ENCODE measurements at places on chromosomes 5 and 9. TPM values are rescaled to one million over a fixed set of nuclear protein-coding genes. Genes with fewer than 3 reads are reported as not detected.

DNA sequence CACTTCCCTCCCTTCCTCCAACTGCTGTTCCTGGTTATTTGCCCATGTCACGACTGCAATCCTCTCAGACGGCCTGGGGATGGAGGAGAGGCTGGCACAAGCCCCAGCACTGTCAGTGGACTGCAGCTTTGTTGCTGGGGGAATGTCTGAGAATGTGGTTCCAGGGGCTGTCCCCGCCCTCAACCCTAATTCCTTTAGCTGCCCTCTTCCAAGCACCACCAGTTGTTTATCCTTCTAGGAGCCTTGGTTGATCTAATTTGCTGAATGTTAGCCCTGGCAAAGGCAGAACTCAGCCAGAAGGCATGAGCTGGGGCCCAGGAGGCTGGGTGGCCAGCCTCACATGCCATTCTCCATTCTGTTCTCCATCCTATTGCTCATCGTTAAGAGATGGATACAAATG, 51.6 kb downstream of the ADAM19 start:
- DNase-seq = no peak

The ADAMTS12 gene
- 4.1 TPM for total RNA-seq

DNA sequence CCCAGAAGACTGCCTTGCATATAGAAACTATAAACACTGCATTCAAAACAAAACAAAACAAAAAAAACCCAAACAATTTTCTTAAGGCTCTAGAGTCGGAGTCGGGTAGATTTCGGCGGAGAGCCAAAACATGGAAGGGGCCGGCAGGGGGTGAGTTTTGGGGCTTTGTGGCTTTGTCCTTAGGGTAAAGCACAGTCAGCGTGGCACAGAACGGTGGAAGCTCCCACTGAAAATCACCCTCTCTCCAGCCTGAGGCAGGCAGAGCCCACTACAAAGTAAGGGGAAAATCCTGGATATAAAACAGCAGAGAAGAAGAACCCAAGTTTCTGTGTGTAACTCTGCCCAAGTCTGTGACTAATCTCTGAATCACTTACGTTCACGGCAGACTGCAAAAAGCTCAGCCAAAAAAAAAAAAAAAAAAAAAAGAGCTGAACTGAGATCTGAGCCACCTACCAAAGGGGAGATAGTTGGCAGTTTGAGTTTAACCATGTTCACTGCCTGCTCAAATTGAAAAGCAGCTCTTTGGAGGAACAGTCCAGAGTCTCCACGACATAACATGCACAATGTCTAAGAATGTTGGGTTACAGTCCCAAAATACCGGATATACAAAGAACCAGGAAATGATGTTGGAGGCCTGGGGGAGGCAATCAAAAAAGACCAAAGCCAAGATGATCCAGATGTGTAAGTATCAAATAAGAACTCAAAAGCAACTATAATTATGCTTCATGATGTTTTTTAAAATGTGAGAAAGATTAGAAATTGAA, 26.6 kb upstream of the OR2K2 start:
- peak; percentile 87 for DNase-seq

The SLC4A9 gene
- total RNA-seq = not detected

The PCDHA13 gene
- not detected for total RNA-seq

The GAS1 gene
- total RNA-seq = 6.1 TPM

- DNase-seq = no peak
These were observed 13.4 kb upstream of the LTC4S start for GRCh38 chr5:179780362-179780761.

The ANKRD31 gene
- total RNA-seq = 0.21 TPM

DNA sequence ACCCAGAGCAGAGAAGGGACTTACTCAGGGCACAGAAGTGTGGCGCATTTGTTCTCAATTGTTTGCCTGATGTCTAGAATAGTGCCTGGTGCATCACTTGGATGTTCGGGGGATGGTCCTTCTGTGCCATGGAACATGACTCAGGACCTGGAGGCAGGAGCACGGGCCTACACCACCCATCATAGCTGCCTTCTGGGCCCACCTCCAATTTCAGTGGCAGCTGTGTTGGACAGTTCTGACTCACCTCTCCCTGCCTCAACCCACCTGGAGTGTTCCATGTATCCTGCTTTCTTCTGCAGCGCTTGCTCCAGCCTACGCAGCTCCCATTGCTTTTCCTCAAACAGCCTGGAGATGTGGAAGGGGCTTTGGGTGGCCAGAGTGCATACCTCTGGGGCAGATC, 12.5 kb upstream of the CXCL14 start:
- DNase-seq = no peak

- DNase-seq = no peak
These were observed 48.3 kb upstream of the UBAC1 start for GRCh38 chr9:136009516-136009915.

GRCh38 chr5:100423330-100423729, 111.8 kb upstream of the FAM174A start:
- no peak for DNase-seq

- DNase-seq = no peak
These were observed 87.7 kb downstream of the GALNT10 start for GRCh38 chr5:154278186-154278585.

The GRIA1 gene
- total RNA-seq = not detected

- no peak for DNase-seq
These were observed 43.6 kb downstream of the CCDC192 start for GRCh38 chr5:127746756-127747155.

The AMBP gene
- not detected for total RNA-seq

GRCh38 chr5:117161718-117162335, 587.2 kb upstream of the SEMA6A start:
- DNase-seq = no peak

The CDK5RAP2 gene
- 41.9 TPM for total RNA-seq

- no peak for DNase-seq
These were observed 629 bp downstream of the CCNH start for GRCh38 chr5:87411973-87412629.

DNA sequence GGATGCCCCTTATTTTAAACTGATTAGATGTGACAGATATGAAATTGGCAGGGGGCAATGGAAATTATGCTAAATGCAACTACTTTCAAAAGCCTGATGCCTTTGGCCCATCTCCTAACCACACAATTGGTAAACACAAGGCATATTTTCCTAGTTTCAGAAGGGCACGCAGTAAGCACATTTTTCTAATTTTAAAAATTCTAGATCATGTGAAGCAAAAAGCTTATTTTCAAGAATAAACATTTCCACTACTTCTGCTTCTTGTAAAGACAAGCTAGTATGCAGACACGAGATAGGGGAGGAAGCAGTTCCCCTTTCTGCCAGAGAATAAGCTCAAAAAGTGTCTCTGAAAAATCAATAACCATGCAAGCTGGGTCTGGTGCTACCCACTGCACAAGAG, 67.7 kb downstream of the ABCA1 start:
- no peak for DNase-seq

The FSTL4 gene
- total RNA-seq = not detected

The WHRN gene
- total RNA-seq = 8.1 TPM

DNA sequence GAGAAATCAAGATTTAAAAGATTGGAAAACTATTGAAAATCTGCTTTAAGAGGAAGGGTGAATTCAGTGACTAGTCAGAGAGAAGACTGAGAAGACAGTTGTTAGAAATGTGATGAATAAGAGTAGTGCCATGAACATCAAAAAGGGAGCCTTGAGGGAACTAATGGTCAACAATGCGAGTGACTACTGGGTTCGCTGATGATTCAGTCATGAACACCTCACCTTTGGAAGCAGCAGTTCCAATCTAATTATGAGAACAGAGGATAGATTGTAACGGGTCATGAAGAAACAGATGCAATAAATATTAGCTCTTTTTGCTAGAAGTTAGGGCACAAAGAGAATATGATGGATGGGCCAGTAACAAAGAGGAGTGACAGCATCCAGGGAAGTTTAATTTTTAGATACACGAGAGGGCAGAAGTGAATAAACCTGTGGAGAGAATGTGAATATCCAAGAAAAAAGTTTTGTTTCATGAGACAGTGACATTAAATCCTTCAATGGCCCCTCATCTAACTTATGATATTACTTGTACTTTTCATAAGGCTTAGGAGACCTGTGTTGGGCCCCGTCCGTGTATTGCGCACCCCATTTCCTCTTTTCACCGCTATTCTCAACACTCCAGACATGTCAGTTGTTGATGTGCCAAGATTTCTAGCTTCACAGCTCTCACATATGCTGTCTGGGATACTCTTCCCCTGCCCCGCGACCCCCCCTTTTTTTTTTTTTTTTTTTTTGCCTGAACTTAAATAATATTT, 23.5 kb upstream of the IFNE start:
- peak; percentile 12 for DNase-seq

DNA sequence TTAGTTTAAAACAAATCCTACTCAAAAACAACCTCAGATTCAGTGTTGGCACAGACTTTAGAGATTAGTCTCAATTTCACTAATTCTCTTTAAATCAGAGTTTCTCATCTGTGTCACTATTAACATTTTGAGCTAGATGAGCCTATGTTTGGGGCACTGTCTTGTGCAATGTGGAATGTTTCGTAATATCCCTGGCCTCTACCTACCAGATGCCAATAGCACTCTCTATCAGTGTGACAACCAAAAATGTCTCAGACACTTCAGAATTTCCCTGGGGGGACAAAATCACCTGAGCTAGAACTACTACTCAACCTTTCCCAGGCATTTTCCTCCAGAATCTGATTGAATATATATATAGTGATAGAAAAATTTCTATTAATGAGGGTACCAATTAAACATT, 465.2 kb upstream of the RGMB start:
- no peak for DNase-seq
